ENCODE measurements at places on chromosomes 3 and 15. TPM values are rescaled to one million over a fixed set of nuclear protein-coding genes. Genes with fewer than 3 reads are reported as not detected.

DNA sequence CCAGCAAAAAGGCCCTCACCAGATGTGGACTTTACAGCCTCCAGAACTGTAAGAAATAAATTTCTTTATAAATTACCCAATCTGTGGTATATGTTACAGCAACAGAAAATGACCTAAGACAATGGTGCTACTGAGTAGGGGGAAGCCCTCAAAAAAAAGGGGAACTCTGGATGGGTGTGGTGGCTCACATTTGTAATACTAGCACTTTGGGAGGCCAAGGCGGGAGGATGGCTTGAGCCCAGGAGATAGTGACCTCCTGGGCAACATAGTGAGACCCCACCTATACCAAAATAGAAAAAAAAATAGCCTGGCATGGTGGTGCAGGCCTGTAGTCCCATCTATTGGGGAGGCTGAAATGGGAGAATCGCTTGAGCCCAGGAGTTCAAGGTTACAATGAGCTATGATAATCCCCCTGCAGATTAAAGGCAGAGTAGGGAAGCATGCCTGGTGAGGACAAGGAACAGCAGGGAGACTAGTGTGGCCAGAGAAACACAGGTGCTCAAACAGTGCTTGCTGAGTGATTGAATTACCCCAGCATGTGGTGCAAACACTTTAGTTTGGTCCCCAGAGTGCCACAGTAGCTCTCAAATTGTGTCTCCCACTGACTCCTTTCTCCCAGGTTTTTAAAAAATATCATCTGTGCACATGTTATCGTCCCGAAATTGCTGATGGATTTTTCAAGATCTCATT, 13.9 kb upstream of the USP3 start:
- no peaks in the 10 kb centered on the region for H3K36me3 ChIP-seq
- peaks cover 34% of the 10 kb centered on the region for H3K4me1 ChIP-seq
- peak; percentile 53 for DNase-seq
- peak overlapping the region; percentile 59 for H3K27ac ChIP-seq

DNA sequence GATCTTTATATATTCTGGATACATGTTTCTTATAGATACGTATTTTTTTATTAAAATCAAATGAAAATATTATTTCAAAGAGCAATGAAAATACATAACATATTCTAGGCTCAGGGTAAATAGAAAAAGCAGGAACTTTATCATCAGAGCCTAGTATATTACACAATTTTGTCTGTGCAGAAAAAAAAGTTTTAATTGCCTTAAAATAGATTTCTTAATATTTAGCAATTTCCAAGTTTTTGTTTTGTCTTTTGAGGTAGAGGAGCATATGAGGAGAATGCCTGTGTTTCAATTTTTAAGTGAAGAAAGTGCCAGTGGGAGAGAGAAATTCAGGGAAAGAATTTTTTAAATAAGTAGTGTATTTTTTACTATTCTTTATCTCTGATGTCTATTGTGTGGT, 10.5 kb downstream of the CAPN7 start:
- no peak for DNase-seq
- H3K4me1 ChIP-seq, result peaks cover 9% of the 10 kb centered on the region
- no peak overlapping the region for H3K4me3 ChIP-seq

DNA sequence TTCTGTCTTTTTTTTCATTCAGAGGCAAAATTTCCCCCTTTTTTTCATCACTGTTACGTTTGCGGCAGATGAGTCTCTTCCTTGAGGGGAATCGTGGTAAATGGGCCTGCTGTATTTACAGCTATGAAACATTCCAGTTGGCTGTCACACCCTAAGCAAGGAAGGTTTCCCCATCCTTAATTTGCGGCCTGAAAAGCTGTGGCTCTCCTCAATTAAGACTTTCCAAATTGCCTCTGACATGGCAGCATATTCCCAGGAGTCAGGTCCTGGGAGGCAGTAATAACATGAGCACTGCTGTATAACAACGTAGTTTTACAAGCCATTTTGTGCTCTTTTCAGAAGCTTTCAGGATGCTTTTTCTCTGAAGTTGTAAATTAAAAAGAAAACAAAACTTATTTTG, 420.9 kb downstream of the LPP start:
- no peak overlapping the region for H3K27ac ChIP-seq
- H3K27me3 ChIP-seq, result no peaks in the 10 kb centered on the region
- peaks cover 2% of the 10 kb centered on the region for H3K36me3 ChIP-seq
- no peak overlapping the region for H3K4me3 ChIP-seq
- H3K4me1 ChIP-seq, result peaks cover 19% of the 10 kb centered on the region
- DNase-seq, result no peak

GRCh38 chr3:189871418-189871817, 240.2 kb downstream of the TP63 start:
- no peak overlapping the region for H3K27ac ChIP-seq
- DNase-seq, result no peak
- no peaks in the 10 kb centered on the region for H3K27me3 ChIP-seq
- no peaks in the 10 kb centered on the region for H3K36me3 ChIP-seq
- H3K4me3 ChIP-seq, result no peak overlapping the region
- no peaks in the 10 kb centered on the region for H3K4me1 ChIP-seq

DNA sequence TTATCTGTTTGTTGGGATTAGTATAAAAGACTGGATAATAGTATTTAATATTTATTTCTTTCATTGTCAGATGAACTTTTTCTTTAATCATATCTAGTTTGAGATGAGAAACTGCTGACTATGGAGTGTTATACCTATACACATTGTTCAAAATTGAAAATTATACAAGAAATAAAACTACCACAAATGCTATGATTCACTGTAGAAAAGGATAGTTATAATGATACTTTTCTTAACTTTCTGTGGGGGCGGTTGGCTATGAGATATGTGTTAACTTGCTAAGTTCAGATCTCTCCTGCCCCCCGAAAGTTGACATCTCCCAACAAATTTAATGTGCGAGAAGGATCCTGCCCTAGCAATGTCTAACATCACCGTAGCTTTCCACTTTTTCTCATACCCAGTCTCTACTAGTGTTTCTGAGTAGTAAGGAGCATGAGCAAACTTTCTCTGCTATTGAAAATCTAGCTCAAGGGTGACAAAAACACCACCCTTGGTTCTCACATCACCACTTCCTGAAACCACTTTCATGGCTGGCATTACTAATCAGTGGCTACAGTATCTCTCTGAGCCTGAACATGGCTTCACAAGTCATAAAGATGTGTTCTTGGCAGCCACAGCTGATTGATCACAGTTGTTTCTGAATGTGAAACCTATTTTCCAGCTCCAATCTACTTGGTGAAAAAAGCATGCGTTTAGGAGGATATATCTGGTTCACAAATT, 15.8 kb upstream of the SAMMSON start:
- no peaks in the 10 kb centered on the region for H3K27me3 ChIP-seq
- DNase-seq, result peak; percentile 5
- no peak overlapping the region for H3K4me3 ChIP-seq
- H3K36me3 ChIP-seq, result no peaks in the 10 kb centered on the region

GRCh38 chr3:196227121-196227561, 10.8 kb downstream of the SLC51A start:
- H3K4me1 ChIP-seq, result peaks cover under 1% of the 10 kb centered on the region
- H3K27me3 ChIP-seq, result no peaks in the 10 kb centered on the region
- no peak overlapping the region for H3K4me3 ChIP-seq
- no peak for DNase-seq
- no peak overlapping the region for H3K27ac ChIP-seq

DNA sequence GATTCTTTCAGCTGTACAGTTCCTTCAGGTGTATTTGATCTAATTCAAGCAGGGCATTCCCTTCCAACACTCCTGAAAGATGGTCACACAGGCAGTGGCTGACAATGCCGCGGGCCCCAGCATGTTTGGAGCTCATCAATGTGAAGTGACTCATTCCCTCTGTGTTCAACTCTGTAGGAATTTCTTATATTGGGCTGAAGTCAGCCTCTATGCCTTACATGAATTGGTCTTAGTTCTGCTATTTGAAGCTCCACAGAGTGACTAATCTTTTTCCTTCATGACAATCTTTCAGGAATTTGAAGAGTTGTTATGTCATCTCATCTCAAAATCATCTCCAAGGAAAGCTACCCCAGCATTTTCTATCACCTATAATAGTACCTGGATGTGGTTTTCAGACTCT, 142.5 kb upstream of the C2CD4B start:
- no peak overlapping the region for H3K4me3 ChIP-seq
- H3K27ac ChIP-seq, result no peak overlapping the region
- no peaks in the 10 kb centered on the region for H3K36me3 ChIP-seq
- DNase-seq, result no peak
- no peaks in the 10 kb centered on the region for H3K4me1 ChIP-seq

DNA sequence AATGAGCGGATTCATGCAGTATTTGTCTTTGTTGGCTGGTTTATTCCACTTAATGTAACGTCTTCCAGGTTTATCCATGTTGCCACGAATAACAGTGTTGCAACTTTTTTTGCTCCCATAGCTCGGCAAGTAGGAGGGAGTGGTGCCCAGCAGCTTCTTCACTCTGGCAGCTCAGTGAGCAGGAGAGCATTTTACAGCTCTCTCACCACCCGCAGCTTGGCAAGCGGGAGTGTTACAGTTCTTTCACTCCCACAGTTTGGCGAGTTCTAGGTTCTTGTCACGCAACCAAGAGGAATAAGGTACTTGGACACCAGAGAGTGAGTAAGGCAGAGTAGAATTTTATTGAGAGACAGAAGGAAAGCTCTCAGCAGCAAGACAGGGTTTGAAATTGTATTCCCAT, 935.2 kb downstream of the TBL1XR1 start:
- no peaks in the 10 kb centered on the region for H3K4me1 ChIP-seq
- no peak for DNase-seq
- H3K27me3 ChIP-seq, result no peaks in the 10 kb centered on the region
- H3K27ac ChIP-seq, result no peak overlapping the region
- H3K36me3 ChIP-seq, result no peaks in the 10 kb centered on the region

DNA sequence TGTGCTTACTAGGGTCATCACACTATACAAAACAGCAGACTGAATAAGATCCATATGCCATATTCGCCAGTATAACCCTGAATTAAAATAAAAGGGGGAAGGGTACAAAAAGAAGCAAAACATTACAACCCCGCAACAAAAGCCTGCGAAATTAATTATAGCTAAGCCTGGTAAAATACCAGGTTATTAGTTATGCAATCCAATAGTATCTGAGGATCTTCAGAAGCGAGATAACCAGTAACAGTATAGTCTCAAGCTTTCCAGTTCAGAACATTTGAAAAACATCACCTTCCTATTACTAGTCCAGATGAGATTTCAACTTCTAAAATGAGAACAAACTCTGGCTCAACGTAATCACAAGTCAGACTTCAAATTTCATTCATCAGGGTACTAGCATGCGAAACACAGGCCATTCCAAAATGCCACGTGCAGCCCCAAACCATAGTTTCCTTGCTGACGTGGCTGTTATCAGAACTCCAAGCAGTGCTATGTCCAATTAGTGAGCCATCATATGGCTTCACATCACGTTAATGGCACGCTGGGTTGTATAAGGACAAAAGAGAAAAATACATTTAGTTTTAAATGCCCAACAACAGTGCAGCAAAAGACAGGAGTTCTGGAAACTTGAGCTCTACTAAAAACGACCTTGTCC, 1.1 kb downstream of the SSR3 start:
- DNase-seq, result peak; percentile 5
- peak overlapping the region; percentile 97 for H3K4me3 ChIP-seq
- no peak overlapping the region for H3K27ac ChIP-seq
- H3K36me3 ChIP-seq, result peaks cover 37% of the 10 kb centered on the region
- H3K4me1 ChIP-seq, result peaks cover 14% of the 10 kb centered on the region

The CDC25A gene
- total RNA-seq, result 0.07 TPM

The DNAH12 gene
- 0.39 TPM for total RNA-seq

The IGF2BP2 gene
- total RNA-seq, result not detected

The ARHGEF26 gene
- not detected for total RNA-seq

The PLA2G4D gene
- total RNA-seq, result not detected

The SUSD5 gene
- total RNA-seq, result 0.30 TPM
